T-cell (primary cell): ENCODE measurements at places on chromosomes 5 and 9.

GRCh38 chr5:153818626-153819025, 220.1 kb downstream of the FAM114A2 start:
- no peak for DNase-seq

DNA sequence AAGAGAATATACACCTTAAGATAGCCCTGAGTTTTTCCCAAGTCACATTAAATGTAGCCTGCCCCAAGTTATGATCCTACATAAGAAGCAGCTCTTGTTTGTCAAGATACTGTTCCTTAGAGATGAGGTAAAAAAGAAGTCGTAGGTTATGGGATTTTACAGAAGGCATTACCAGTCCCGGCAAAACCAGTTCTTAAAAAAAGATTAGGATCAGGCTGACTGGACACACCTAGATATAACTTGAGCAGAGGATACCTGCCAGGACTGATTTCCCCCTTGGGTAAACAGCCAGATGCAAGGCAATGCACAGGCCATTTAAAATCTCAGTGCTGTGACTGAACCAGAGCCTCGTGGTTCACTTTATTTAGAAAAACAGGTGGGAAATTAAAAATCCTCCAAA, 14.1 kb upstream of the SEMA5A start:
- no peak for DNase-seq

- no peak for DNase-seq
These were observed 99.4 kb upstream of the HAND1 start for GRCh38 chr5:154577416-154577815.

- DNase-seq = no peak
These were observed 309.8 kb downstream of the NFIB start for GRCh38 chr9:14004110-14004509.

- peak; percentile 78 for DNase-seq
These were observed 3.0 kb downstream of the N4BP3 start for GRCh38 chr5:178116143-178116885.

DNA sequence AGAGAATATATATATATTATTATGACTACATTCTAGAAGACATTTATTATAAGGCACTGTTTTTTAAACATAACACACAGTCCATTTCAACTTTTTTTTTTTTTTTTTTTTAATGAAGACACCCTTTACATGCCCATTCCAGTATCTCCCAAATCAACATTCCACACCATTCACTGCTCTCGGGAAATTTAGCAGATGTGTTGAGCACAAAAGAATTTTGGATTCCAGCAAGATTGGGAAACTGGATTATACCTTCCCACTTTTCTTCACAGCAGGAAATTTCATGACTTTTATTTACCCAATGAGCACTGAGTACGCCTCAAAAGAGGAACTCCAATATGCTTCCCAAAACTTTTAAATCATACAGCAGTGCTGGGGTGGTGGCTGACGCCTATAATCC, 333.6 kb upstream of the DAB2 start:
- DNase-seq = no peak

DNA sequence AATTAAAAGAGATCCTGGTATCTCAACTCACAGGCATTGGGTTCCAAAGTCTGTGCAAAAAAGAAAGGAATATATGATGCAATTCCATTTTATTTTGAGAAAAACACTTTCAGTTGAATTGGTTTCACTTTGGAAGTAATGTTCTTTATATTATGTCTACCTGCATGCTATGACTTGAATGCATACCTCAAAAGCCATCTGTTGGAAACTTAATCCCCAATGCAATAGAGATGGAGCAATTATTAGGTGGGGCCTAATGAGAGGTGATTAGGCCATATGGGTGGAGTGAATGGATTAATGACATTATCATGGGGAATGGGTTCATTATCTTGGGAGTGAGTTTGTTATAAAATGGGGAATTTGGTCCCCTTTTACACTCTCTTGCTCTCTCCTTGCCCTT, 293.3 kb downstream of the CSNK1G3 start:
- no peak for DNase-seq

DNA sequence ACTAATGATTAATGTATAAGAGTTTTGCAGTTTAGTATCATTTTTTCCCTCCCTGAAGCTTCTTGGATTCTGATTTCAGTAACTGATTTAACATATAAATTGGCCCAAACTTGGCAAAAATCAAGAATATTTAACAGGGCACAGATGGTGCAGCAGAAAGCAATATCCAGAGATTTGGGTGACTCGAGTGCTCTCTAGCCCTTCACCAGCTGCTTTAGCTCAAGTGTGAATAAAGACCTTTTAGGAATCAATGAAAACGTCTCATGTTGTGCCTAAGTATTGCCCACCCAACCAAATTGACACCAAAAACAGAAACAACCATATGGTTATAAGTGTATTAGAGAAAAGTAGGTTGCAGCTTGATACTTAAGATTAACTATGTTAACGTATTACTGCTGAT, 933.4 kb upstream of the PTPRD start:
- DNase-seq = no peak

- DNase-seq = no peak
These were observed 273.2 kb upstream of the CDH9 start for GRCh38 chr5:27311544-27311943.

DNA sequence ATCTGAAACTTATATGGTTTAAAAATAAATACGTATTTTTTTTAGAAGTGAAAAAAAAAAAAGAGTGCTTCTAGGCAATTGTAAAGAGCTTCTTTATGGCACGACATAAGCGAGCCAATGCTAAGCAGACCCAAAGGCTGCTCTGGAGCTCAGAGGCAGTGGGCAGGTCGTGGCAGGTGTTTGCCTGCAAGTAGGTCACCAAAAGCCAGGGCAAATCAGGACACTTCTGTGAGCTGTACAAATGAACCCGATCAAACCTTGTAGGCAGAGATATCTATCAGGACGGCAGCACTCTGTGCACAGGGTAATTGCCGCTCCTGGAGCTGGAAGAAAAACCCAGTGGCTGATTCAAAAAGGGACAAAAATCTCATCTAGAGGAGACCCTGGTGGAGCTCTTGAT, 75.9 kb downstream of the IRX2 start:
- no peak for DNase-seq

- no peak for DNase-seq
These were observed 52.2 kb upstream of the DAB2IP start for GRCh38 chr9:121598965-121599871.

GRCh38 chr9:35903049-35903448, 3.0 kb upstream of the HRCT1 start:
- DNase-seq = no peak

DNA sequence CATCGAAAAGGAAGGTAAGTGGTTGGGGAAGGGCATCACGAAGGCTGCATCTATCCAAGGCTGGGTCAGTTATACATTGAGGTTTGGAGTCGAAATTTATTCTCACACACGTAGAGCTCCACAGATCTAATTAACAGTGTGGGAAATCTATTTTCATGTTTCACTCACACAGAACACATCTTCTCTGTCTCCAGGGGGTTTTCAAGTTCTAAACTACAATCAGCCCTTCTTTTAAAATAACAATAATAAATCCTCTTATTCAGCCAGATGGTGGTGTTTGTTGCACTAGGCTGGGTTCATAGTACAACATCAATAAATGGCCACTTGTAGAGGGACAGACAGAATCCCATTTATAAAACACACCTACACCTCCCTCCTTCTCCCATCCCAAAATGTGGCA, 174.5 kb upstream of the KLF9 start:
- DNase-seq = no peak

DNA sequence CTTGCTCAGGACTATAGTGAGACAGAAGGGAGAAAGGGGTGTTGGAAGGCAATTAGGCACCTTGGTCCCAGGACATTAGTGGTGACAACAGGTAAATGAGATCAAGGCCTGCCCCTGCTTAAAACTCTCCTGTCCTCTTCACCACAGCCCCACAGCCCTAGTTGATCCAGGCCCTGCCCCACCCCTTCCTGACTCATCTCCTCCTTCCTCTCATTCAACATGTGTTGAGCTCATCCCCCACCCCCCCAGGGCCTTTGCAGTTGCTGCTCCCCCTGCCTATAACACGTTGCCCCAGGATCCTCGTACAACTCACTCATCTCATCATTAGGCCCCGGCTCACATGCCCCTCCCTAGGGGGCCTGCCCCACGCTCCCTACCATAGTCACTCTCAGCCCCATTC, 66.8 kb downstream of the TSPAN17 start:
- no peak for DNase-seq

DNA sequence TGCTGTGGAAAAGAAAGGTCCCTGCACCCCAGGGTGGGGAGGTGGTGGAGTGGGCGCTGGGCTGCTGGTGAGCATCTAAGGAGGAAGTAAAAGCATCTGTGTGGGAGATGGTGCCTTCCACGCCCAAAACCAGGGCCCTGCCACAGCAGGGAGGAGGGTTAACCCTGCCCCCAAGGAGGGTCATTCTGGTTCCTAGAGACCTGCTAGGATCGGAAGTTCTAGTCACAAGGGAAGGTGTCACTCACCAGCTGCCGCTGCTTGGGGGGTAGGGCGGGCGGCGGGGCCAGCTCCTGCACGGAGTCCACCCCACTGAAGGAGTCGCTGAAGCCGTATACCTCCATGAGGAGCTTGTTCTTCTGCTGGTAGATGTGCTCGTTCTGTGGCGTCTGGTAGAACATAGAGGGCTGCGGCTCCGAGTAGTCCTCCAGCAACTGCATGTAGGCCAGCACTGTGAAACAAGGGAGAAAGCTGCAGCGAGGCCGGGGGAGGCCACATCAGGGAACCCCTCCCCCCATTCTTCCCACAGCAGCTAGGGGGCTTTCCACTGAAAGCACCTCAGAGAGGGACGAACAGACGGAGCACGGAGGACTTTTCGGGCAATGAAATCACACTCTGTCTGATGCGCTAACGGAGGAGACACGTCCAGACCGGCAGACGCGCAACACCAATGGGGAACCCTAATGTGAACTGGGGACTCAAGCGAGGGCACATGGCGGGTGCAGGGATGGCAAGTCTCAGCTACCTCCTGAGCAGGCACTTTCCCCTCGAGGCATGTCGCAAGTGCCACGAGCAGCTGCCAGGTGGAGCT, 76.4 kb downstream of the PRRT1B start:
- DNase-seq = peak; percentile 34

DNA sequence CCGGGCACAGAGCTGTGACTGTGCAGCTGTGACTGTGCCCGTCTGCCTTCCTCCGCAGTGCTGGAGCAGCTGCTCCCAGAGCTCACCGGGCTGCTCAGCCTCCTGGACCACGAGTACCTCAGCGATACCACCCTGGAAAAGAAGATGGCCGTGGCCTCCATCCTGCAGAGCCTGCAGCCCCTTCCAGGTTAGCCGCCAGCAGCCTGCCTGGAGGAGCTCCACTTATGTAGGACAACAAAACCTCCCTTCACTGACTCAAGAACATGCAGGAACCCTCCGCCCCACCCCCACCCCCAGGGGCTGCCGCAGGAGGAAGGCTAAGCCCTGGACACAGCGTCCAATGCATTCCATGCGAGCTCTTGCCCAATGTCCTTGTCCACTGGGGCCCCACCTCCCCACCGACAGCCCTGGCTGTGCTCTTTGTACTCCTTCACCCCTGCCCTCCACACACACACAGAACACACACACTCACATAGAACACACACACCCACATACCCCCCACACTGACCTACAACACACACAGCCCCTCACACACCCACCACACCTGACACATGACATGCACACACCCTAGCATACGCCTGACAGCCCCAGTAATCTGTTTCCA, 27.9 kb downstream of the AFAP1L1 start:
- DNase-seq = no peak

- DNase-seq = no peak
These were observed 463.8 kb downstream of the BNC2 start for GRCh38 chr9:16406526-16407225.

DNA sequence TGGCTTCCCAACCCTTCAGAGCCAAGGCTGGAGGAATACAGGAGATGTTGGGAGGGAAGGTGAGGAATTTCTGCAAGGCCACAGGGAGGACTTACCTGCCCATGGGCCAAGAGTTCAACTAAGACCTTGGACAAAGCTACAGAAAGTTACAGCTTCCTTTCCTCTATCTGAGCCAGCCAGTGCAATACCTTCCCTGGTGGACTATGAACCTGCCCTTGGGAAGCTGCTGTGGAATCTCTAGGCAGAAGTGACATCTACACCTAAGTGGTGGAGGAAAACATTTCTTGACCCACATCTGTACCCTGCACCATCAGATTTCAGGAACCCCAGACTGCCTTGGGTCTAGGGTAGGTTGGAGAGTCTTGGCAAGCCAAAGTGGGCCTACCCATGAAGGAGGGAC, 6.7 kb upstream of the SKP1 start:
- DNase-seq = no peak

GRCh38 chr5:67510204-67510603, 313.6 kb upstream of the CD180 start:
- DNase-seq = no peak

DNA sequence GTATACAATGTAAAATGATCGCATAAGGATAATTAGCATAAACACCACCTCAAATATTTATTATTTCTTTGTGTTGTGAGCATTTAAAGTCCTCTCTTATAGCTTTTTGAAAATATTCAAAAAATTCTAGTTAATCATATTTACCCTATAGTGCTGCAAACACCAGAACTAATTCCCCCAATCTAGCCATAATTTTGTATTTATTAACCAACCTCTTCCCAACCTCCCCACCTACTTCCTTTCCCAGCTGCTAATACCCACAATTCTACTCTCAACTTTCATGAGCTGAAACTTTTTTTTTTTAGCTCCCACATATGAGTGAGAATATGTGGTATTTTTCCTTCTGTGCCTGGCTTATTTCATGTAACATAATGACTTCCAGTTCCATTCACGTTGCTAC, 317.8 kb upstream of the ATP10B start:
- DNase-seq = no peak

- DNase-seq = no peak
These were observed 5.5 kb upstream of the N4BP3 start for GRCh38 chr5:178107756-178108310.

DNA sequence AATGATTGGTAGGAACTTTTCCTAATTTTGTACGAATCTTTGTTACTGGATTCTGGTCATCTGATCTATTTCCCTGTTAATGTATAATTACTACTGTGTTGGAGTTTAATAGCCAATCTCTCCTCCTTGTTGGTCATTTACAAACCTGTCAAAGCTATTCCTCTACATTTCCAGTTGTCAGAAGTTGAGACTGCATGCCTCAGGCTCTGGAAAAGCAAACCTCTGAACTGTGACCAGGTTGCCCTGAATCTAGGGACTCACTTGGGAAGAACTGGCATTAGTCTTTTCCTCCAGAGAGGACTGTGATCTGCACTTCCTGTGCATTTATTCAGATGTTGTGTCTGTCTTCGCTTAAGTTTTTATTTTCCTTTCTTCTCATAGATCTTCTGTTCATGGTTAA, 16.1 kb downstream of the PDLIM4 start:
- no peak for DNase-seq

GRCh38 chr5:84374568-84374967, 10.1 kb downstream of the EDIL3 start:
- no peak for DNase-seq
